SJSA1 (cell line): ENCODE measurements at places on chromosomes 11 and 22. TPM values are rescaled to one million over a fixed set of nuclear protein-coding genes. Genes with fewer than 3 reads are reported as not detected.

GRCh38 chr11:15780837-15781236 is 575.5 kb downstream of the SOX6 start:
- no peak overlapping the region for H3K4me3 ChIP-seq
- H3K4me1 ChIP-seq, result no peaks in the 10 kb centered on the region
- H3K27ac ChIP-seq, result no peak overlapping the region
- no peaks in the 10 kb centered on the region for H3K36me3 ChIP-seq

DNA sequence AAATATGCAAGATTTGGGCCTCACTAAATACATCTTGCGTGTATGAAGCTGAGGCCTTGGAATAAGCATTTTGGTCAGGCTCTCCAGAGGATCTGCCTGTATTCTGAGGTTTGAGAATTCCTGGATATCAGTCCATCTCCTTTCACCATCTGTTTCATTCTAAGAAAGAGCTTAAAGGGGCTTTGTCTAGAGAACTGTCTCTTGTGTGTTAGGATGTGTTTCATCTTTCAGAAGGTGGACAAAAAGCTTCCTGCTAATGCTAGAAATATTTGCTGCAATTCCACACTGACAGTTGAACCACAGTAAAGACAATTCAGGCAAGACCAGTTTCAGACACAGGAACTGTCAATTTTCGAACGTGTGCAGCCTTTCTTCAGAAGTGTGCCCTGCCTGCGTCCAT is 185.4 kb downstream of the DBX1 start:
- 0 out of 2 replicates have a peak, but pooled peaks cover 1% of the 10 kb centered on the region for H3K36me3 ChIP-seq
- no peak for DNase-seq
- no peaks in the 10 kb centered on the region for H3K27me3 ChIP-seq
- no peak overlapping the region for H3K27ac ChIP-seq
- H3K4me1 ChIP-seq, result peaks cover 18% of the 10 kb centered on the region
- H3K4me3 ChIP-seq, result no peak overlapping the region

DNA sequence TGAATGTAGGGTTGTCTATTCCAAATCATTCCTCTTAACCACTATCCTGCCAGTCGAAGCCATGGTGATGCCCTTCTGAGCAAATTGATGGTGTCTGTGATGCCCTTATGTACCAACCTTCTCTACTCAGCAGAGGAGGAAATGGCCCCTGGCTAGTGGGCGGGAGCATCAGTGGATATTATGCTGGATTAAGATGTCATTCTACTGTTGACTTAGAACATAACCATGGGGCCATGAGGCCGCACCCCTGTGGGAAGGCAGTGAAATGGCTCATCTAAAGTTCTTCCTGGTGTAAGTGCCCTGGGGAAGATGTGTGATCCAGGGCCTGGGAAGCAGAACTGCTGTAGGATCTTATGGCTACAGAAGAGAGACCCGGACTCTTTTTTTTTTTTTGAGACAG is 20.7 kb upstream of the P2RY2 start:
- H3K27me3 ChIP-seq, result no peaks in the 10 kb centered on the region
- peaks cover 13% of the 10 kb centered on the region for H3K4me1 ChIP-seq
- no peak overlapping the region for H3K4me3 ChIP-seq
- no peak overlapping the region for H3K27ac ChIP-seq
- no peak for DNase-seq
- no peaks in the 10 kb centered on the region for H3K36me3 ChIP-seq

DNA sequence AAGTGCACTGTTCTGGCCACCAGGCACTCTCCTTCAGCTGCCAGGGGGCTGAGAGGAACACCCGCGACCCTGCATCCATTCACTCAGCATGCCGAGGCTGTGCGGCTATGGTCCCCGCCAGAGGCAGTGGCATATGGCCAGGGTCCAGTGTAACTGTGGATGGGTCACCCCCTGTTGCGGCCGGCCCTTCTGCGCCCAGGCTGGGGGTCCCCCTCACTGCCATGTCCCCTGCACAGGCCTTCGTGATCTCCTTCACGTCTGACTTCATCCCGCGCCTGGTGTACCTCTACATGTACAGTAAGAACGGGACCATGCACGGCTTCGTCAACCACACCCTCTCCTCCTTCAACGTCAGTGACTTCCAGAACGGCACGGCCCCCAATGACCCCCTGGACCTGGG is 20.8 kb upstream of the FADD start:
- DNase-seq, result no peak
- H3K27ac ChIP-seq, result no peak overlapping the region
- peaks cover 41% of the 10 kb centered on the region for H3K27me3 ChIP-seq
- H3K4me3 ChIP-seq, result no peak overlapping the region
- no peaks in the 10 kb centered on the region for H3K4me1 ChIP-seq

- no peak for DNase-seq
- H3K4me3 ChIP-seq, result peak overlapping the region; percentile 76
- no peaks in the 10 kb centered on the region for H3K27me3 ChIP-seq
- H3K36me3 ChIP-seq, result peaks cover 12% of the 10 kb centered on the region
Measured at GRCh38 chr11:128522943-128523518, 64.3 kb downstream of the ETS1 start.

GRCh38 chr22:44329179-44329796 is 16.5 kb upstream of the SHISAL1 start:
- H3K36me3 ChIP-seq, result no peaks in the 10 kb centered on the region
- H3K4me3 ChIP-seq, result no peak overlapping the region
- H3K27me3 ChIP-seq, result peaks cover 20% of the 10 kb centered on the region

DNA sequence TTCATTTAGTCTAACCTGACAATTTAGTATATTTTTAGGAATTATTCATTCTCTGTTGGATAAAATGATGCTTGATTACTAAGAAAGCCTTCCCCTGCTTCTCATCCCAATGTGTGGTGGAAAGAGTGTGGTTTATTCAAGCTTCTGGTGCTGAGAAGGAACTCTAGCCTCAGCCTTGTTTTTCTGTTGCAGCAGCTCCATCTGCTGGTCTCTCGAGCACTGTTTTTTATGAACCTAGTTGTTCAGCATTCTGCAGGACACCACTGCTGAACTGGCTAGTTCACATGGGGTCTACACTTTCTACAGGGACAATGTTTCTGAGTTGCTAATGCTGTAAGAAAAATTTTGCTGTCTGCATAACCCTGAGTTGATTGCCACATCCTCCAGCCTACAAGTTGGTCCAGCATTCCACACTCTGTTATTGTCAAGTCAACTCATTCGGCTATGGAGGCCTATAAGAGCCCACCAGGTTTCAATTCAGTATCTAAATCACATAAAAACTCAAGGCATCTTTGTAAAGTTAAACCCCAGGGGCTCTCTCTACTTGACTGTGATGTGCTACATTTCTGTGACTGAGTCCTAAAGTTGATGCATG is 14.3 kb downstream of the OR2AG2 start:
- DNase-seq, result peak; percentile 3
- no peaks in the 10 kb centered on the region for H3K27me3 ChIP-seq
- H3K27ac ChIP-seq, result no peak overlapping the region
- no peak overlapping the region for H3K4me3 ChIP-seq

GRCh38 chr22:38866399-38867123 is 5.5 kb downstream of the CBX6 start:
- no peak overlapping the region for H3K27ac ChIP-seq
- H3K4me3 ChIP-seq, result no peak overlapping the region
- H3K4me1 ChIP-seq, result peaks cover 6% of the 10 kb centered on the region; the same call in 1 of the 2 replicates
- DNase-seq, result no peak
- no peaks in the 10 kb centered on the region for H3K27me3 ChIP-seq
- H3K36me3 ChIP-seq, result peaks cover 33% of the 10 kb centered on the region

DNA sequence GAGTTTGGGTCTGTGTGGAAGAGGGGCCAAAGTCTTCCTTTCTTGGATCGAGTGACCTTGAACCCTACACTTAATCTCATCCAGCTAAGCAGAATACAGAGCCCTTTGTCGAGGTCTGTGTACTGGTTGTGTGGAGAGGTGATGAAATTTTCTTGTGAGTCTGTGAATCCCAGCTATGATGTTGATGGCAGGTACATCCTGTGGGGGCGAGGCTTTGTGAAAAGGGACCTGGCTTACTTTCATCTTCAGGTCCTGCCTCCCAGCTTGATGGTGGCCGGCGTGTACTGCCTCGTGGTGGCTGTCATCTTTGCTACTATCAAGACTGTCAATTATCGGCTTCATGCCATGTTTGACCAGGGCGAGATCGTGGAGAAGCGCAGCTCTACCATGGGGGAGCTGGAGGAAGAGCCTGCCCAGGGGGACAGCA is 1.0 kb downstream of the PCNX3 start:
- H3K36me3 ChIP-seq, result peaks cover 76% of the 10 kb centered on the region
- H3K4me1 ChIP-seq, result peaks cover 32% of the 10 kb centered on the region
- H3K27me3 ChIP-seq, result no peaks in the 10 kb centered on the region

GRCh38 chr11:63850920-63851319 is 12.0 kb downstream of the MARK2 start:
- no peak for DNase-seq
- H3K27ac ChIP-seq, result no peak overlapping the region
- peaks cover 55% of the 10 kb centered on the region for H3K36me3 ChIP-seq
- H3K27me3 ChIP-seq, result no peaks in the 10 kb centered on the region
- no peak overlapping the region for H3K4me3 ChIP-seq
- no peaks in the 10 kb centered on the region; the same call in 1 of the 2 replicates for H3K4me1 ChIP-seq

DNA sequence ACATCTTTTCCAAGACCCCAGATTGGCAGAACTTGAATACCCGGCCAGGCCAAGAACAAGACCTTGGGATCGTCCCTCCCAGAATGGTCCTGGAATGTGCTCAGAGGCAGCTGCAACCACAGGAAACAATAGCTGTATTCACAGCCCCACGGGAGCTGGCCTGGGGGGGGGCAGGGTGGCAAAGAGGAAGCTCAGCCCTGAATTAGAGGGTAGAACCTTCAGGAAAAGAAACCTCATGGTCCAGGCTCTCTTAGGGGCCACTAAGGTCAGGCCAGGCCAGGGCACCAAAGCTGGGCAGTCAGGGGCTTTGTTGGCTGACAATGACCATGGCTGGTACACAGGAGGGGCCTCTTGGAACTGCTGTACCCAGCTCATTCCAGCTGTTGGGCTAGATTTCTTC is 17.3 kb downstream of the RPL27A start:
- peaks cover 39% of the 10 kb centered on the region for H3K36me3 ChIP-seq
- H3K4me1 ChIP-seq, result peaks cover 23% of the 10 kb centered on the region
- H3K27me3 ChIP-seq, result no peaks in the 10 kb centered on the region
- no peak overlapping the region for H3K4me3 ChIP-seq
- peak overlapping the region; percentile 41 for H3K27ac ChIP-seq

DNA sequence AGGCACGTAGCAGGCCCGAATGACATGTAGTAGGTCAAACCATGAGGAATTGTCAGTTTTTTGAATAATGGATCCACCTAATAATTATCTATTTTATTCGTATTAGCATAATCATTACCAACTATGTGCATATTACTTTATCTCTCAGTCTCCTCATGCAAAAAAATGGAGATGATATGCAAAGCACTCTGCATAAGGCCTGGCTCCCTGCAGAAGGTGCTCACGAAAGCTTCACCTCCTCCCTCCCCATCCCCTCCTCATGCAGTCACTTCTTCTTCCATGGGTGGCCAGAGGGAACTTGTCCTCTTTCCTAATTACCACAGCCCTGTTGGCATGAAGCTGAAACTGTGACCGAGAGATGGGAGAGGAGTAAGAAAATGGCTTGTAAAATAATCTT is 20.8 kb upstream of the TSKU start:
- H3K4me1 ChIP-seq, result peaks cover 15% of the 10 kb centered on the region
- DNase-seq, result no peak
- H3K4me3 ChIP-seq, result no peak overlapping the region
- no peaks in the 10 kb centered on the region for H3K36me3 ChIP-seq
- H3K27me3 ChIP-seq, result no peaks in the 10 kb centered on the region
- H3K27ac ChIP-seq, result no peak overlapping the region

DNA sequence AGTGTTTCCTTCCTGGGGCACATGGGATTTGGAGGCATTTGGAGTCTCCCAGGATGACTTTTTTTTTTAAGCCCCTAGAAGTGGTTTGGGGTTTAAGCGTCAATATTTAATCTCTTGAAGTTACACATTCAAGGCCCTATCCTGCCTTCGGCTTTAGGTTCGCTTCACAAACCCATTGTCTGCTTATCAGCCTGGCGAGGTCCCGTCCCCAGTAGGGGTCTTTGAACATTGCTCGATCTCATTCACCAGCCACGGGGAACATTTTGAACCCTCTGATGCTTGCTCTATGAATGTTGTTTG is 75.9 kb downstream of the KCNQ1 start:
- no peaks in the 10 kb centered on the region for H3K36me3 ChIP-seq
- H3K4me3 ChIP-seq, result no peak overlapping the region
- no peak overlapping the region for H3K27ac ChIP-seq
- no peaks in the 10 kb centered on the region for H3K4me1 ChIP-seq
- peaks cover 73% of the 10 kb centered on the region for H3K27me3 ChIP-seq

- H3K27ac ChIP-seq, result no peak overlapping the region
- H3K4me3 ChIP-seq, result no peak overlapping the region
- H3K27me3 ChIP-seq, result no peaks in the 10 kb centered on the region
- DNase-seq, result no peak
- H3K36me3 ChIP-seq, result no peaks in the 10 kb centered on the region
Measured at GRCh38 chr11:131136486-131136885, 220.2 kb upstream of the SNX19 start.

DNA sequence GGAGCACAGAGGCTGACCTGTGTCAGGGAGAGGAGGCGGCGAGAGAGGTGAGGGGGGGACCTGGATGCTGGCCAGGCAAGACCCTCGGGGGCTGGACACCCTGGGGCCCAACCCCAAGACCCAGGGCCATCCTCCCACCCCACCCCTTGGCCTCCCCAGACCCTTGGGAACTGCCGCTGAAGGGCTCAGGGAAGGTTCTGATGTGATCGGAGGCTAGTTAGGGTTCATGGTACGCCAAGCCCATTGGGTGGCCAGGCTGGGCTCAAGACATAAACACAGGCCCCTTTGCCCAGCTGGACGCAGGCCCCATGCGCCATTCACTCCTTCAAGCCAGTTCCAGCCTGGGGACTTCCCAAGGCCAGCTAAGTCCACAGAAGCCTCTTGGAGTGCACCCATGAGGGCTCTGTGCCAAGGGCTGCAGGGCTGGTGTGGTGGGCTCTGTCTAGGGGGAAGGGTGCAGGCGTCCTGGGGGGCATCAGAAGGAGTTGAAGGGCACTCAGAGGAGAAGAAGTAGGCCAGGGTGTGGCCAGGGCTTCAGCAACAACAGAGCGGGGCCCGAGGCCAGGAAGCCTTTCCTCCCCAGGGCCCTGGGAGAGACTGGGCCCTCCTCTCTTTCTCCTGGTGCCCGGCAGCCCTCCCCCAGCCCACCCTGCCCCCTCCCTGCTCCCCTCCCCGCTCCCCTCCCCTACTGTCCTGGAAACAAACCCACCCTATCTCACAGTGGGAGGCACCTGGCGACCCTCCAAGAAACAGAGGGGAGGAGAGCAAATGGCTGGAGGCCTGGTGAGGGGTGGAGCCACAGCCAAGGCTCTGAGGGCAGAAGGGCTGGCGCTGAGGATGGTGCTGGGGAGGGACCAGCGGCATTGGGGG is 12.9 kb downstream of the TSPAN32 start:
- H3K4me3 ChIP-seq, result no peak overlapping the region
- peak overlapping the region; percentile 72 for H3K27ac ChIP-seq
- DNase-seq, result peak; percentile 87
- H3K36me3 ChIP-seq, result no peaks in the 10 kb centered on the region
- no peaks in the 10 kb centered on the region for H3K27me3 ChIP-seq

Gene TRIM49
- total RNA-seq, result not detected in 2 replicates

Gene ARHGEF12
- 29.6 and 36.9 TPM in 2 replicates for total RNA-seq

Gene MOGAT2
- not detected in 2 replicates for total RNA-seq

Gene MIEF1
- total RNA-seq, result 20.9 and 22.9 TPM in 2 replicates

Gene CD44
- total RNA-seq, result 102 and 121 TPM in 2 replicates

Gene ST14
- total RNA-seq, result not detected in 2 replicates

Gene ARAP1
- 26.4 and 31.0 TPM in 2 replicates for total RNA-seq

Gene HORMAD2
- not detected in 2 replicates for total RNA-seq
